Cardiac muscle cell (in vitro differentiated cells and primary cell): ENCODE measurements at places on chromosomes 7 and 10.
A peak's percentile ranks its signal among the peaks of the same experiment; 100 is the strongest.

GRCh38 chr10:49385939-49386922 lies 9.7 kb downstream of the DRGX start:
- DNase-seq = no peak

GRCh38 chr7:91280185-91280584 lies 16.0 kb downstream of the FZD1 start:
- DNase-seq = peak; percentile 64

GRCh38 chr7:144854839-144855424 lies 19.1 kb upstream of the TPK1 start:
- DNase-seq = peak; percentile 55

DNA sequence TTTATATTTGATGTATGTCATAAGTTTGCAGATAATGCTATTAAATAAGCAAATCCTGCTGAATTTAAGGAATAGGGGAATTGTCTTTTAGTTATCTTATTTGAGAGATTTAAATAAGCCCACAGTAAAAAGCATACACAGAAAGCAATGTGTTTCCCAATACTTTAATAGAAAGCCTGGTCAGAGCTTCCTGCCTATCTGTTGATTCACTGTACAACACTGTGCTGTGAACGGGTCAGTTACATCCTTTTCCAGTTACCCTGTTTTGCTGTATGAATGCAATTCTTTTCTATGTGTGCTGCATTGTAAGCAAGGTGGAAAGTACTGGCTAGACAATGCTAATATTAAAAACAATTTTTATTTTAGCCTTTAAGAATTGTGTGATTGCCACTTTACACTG lies 81.2 kb downstream of the ANKRD7 start:
- DNase-seq = no peak

- DNase-seq = no peak
Observed at GRCh38 chr10:54607983-54608382, 193.0 kb downstream of the PCDH15 start.

DNA sequence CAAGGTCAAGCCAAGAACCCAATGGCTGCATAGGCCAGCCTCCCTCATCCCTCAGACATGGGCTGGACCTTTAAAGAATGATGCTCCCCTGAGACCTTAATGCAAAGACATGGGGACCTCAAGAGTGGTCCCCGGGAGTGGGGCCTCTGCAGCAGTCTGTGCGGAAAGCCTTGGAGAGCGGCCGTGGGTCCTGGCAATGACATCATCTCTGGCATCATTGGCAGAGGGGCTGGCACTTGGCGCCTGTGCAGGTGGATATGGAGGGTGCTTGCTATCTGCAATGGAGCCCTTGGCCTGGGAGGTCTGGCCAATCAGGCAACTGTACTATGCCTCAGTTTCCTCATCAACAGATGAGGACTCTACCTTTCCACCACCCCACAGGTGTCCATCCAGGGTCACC lies 365.5 kb upstream of the MKI67 start:
- DNase-seq = no peak

- peak; percentile 64 for DNase-seq
Observed at GRCh38 chr7:4791738-4792536, 16.5 kb downstream of the AP5Z1 start.

- DNase-seq = no peak
Observed at GRCh38 chr7:148481971-148482626, 108.5 kb upstream of the C7orf33 start.

GRCh38 chr10:118737603-118738302 lies 17.0 kb downstream of the CACUL1 start:
- DNase-seq = no peak

- no peak for DNase-seq
Observed at GRCh38 chr7:91865511-91865910, 15.0 kb downstream of the MTERF1 start.

GRCh38 chr10:115953281-115953680 lies 319.7 kb downstream of the GFRA1 start:
- DNase-seq = no peak

DNA sequence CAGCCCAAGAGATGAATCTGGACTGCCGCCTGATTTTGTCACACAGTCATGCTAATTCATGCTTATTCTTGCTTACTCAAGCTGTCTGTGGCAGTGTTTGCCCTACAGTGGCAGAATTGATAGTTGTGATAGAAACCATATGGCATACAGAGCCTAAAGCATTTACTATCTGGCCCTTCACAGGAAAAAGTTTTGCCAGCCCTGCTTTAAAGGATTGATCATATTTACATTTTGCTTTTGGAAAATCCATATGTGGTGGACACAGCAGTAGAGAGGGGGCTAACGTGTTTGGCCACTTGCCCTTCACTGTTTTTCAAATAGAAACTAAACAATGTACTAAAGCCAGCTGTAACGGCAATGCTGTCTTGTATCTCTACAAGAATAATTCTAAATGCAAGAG lies 974.0 kb upstream of the GHITM start:
- peak; percentile 25 for DNase-seq

DNA sequence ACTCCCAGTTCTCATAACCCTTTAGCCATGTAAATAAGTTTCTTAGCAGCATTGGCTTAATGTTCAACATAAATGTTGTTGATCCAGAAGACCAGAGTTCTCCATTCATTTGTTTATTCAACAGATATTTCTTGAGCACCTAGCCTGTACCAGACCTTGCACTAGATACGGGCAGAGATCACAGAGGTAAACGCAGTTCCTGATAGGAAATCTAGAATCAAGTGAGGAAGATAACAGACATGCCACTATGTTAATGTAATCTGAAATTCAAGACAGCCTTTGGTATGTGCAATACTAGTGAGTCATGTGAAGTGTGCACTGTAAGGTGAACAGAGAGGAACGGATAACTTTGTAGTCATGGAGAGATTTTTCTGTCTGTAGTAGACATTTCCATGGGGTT lies 3.0 kb downstream of the BUB3 start:
- no peak for DNase-seq

GRCh38 chr10:28600056-28600455 lies 67.1 kb downstream of the WAC start:
- no peak for DNase-seq

GRCh38 chr7:36583318-36583717 lies 141.0 kb downstream of the AOAH start:
- DNase-seq = no peak

DNA sequence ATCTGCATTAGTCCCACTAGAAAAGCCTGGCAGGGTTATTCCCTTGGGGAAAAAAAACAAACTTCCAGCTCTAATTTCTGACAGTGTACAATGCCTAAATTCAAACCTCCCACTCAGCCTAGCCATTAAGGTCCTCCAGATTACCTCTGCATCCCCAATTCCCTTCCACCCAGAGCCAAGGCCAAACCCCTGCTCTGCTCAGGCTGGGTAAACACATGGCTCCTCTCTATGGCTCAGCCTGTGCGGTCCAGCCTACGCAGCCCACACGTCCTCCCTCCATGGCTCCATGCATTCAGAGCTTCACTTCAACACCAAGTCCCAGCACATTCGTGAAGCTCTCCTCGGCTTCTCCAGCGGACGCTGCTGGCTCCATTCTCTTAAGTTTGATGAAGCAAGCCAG lies 5.2 kb downstream of the DLG5 start:
- DNase-seq = no peak

DNA sequence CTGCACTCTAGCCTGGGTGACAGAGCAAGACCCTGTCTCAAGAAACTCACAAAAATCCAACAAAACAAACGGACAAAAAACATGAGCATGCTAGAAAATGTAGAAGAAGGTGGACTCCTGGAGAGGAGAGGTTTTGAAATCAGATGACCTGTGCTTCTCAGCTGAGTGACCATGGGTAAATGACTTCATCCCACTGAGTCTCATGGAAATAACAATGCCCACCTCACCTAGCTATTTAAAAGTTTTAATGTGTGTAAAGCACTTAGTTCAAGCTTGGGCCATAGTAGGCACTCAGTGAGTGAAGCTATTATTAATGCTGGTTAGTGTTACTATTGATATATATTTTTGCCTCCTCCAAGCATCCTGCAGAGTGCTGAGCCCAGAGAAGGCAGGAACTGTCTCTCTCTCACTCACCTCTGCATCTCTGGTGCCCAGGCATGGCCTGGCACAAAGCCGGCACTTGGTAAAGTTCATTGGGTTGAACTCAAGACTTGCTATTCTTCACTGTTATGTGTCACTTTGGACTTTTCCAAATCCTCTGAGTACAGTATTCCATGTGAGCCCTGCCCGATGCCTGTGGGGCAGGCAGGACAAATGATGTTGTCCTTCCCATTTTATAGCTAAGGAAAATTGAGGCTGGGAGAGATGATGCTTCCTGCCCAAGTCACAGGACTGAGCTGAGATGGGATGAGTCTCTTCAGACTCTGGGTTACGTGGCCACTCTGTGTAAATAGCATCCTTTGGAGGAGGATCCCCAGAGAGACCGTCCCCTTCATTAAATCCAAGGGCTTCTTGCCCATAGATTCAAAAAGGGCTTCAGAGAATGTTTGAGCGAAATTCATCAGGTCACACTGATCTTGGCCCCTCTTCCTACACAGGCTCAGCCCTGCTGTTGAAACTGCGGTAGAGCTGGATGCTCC lies 81.4 kb upstream of the EMX2 start:
- DNase-seq = no peak

- DNase-seq = no peak
Observed at GRCh38 chr7:50738932-50739331, 43.8 kb downstream of the GRB10 start.

DNA sequence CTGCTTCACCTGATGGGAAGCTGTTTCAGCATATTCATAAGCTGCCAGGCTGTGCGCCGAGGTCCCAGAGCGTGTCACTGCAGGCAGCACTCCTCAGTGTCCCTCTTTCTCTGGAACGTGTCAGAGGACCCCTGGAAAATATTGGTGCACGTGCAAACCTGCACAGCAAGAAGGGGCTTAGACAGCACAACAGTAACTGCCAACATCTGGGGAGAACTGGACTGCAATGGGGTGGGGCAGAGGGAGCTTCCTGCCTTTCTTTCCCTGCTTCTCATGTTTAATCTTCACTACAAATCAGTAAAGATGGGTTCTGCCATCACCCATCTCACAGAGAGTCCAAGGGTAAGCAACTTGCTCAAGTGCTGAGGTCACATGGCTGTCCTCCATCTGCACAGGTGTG lies 86.5 kb upstream of the GPR26 start:
- DNase-seq = no peak

DNA sequence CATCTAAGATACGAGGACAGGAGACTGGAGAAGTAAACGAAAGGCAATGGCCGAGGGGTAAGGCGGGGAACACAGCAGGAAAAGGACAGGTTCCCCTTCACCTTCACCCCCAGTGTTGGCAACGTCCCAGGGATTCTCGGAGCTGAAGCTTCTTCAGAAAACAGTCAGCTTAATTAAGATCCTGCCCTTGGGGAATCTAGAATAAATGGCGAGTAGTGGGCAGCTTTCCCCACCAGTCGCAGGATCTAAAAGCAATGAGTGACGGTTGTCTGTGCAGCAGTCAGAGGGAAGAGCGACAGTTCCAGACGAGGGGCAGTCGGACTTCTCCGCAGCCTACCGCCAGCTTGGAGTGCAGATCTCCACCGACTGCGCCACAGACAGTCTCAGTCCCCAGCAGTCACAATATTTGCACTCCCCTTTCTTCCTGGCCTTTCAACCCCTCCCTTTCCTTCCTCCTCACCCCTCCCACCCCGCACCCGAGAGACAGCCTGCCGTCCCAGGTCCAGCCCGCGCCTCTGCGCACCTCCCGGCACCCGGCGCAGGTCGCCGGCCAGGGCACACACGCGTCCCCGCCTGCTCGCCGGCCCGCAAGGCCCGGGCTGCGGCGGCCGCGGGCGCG lies 10.9 kb upstream of the SP8 start:
- peak; percentile 8 for DNase-seq

- no peak for DNase-seq
Observed at GRCh38 chr7:155928583-155928982, 116.3 kb upstream of the SHH start.

DNA sequence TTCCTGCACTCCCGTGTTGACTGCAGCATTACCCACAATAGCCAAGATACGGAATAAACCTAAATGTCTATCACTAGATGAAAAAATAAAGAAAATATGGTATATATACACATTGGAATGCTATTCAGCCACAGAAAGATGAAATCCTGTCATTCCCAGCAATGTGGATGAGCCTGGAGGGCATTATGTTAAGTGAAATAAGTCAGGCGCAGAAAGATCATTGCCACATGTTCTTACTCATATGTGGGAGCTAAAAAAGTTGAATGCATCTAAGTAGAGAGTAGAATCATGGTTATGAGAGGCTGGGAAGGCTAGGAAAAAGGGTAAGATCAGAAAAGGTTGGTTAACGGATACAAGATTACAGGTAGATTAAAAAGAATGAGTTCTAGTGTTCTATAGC lies 219.1 kb upstream of the MKI67 start:
- DNase-seq = no peak

GRCh38 chr10:103896225-103896624 lies 21.8 kb downstream of the STN1 start:
- DNase-seq = no peak

DNA sequence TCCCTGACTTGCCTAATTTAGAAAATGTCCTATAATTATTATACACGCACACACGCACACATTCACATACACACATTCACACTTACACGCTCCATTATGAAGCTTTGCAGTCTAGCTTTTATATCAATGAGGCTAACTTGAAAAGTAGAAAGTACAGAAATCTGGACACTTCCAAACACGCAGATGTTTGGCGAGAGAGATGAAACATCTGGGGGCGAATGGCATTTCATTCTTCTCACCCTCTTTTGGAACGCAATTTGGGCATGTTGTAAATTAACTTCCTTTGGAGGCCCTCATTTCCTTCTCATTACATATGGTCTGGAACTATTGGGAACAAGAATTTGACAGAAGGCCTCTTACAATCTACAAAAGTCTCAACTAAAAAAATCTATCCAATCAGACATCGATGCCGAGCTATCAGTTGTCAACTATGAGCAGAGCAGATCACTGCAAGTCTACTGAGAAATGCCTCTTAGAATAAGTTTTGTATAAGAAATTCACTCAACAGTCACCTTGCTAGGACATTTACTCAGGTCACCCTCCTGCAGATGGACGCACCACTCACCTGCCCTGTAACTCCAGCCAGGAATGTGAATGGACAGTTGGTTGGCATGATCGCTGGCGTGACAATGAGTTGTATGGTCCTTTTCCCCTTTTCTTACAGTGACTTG lies 115.2 kb upstream of the ADAM12 start:
- DNase-seq = no peak

DNA sequence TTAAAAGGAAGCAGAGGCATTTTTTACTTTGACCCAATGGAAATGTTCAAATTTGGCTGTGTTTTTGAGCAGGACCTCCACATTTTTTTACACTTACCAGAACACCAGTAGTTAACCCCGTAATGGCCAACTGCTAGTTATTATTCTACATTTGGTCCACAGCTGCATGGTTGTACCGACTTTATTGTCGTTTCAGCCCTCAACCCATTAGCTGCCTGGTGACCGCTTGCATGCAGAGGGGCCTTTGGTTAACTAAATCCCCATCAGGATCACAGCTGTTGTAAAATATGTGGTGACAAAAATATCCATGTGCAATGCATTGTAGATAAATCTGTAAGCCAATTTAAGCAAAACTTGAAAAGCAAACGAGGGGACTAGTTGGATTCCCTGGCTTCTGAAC lies 342.2 kb upstream of the MEOX2 start:
- DNase-seq = no peak

GRCh38 chr7:155807065-155807671 lies 5.1 kb downstream of the SHH start:
- no peak for DNase-seq
